ENCODE measurements at places on chromosomes 5 and 9. TPM values are rescaled to one million over a fixed set of nuclear protein-coding genes. Genes with fewer than 3 reads are reported as not detected.

The CDH10 gene
- total RNA-seq: 0.22 TPM

The AQP7 gene
- total RNA-seq: 173 TPM

The SV2C gene
- 0.05 TPM for total RNA-seq

The SAXO1 gene
- not detected for total RNA-seq

The WDR31 gene
- 12.9 TPM for total RNA-seq

The FBN2 gene
- total RNA-seq: 10.0 TPM

The HK3 gene
- 3.7 TPM for total RNA-seq

The ASPN gene
- 4.5 TPM for total RNA-seq

The MFAP3 gene
- 26.7 TPM for total RNA-seq

The ANKRD55 gene
- not detected for total RNA-seq

The FGF1 gene
- 43.6 TPM for total RNA-seq

The MOB3B gene
- 1.7 TPM for total RNA-seq

The RARS1 gene
- 42.3 TPM for total RNA-seq

The MARCOL gene
- not detected for total RNA-seq

The SPACA9 gene
- 4.4 TPM for total RNA-seq

The FAT2 gene
- total RNA-seq: not detected

The IL5 gene
- total RNA-seq: not detected

The WNT8A gene
- total RNA-seq: not detected

The GOLPH3 gene
- total RNA-seq: 41.2 TPM

The PLPP7 gene
- total RNA-seq: 127 TPM

The PCDHA11 gene
- not detected for total RNA-seq

The CDH6 gene
- 2.6 TPM for total RNA-seq

The ADAMTS19 gene
- total RNA-seq: 1.1 TPM

The SHOC1 gene
- total RNA-seq: not detected
